ENCODE measurements at places on chromosomes 4 and X.

GRCh38 chrX:104315555-104315954 is 60.8 kb upstream of the ESX1 start:
- DNase-seq = no peak

- no peak for DNase-seq
Observed at GRCh38 chr4:187893418-187893817, 102.2 kb upstream of the ZFP42 start.

DNA sequence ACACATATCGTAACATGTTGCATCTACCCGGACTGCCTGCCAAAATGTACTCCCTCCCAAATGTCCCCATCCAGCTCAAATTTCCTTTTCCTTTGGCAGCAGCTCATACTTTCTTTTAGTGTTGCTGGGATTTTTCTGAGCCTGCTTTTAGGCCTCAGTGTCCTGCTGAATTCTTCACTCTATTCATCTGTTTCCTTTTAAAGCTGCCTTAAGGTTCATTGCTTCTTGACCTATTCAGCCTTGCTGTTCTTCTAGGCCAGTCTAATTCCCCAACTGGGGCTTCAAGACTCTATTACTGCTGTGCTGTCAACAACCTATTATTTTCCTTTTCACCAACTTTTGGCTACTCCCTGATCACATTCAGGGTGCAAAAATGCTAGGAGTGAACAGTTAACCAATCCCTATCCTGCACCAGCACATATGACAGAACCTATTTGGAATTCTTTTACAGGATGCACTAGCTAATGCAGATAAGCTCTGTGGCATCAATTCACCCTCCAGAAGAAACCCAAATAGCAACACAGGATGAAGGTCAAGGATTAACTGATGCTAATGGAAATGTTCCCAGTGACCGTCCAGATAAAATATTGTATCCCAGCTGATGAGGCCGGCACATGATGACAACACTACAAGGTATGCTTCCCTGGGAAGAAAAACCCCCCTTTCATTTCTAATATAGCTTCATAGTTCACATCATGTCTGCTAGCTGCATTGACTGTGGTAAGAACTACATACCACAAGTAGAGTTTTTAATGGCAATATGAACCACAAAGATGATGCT is 114.7 kb upstream of the TTC29 start:
- DNase-seq = peak; percentile 21

DNA sequence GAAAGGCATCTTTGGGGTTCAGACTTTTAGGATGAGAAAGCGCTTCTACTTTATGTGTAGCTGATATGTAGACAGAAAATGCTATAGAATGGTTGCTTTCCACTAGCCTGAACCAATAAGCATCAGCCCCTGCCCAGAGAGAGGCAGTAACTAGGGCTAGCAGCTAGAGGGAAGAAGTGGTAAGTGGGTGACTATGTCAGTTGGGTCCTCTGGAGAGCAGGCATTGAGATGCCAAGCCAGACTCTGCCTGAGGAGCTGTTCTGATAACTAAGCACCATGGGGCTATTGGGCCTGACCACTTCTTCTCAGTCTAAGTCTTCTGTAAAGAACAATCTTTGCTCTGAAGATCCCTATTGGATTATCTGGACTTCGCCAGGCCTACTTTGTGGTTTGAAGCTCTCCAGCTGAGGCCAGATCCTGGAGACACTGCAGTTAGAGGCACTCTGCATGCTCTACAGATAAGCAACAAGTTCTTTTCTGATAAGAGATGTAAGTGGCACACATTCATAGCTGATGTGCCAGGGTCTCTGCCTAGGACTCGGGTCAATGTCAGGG is 146.1 kb downstream of the RBM46 start:
- no peak for DNase-seq

GRCh38 chr4:70640192-70640591 is 11.6 kb downstream of the ENAM start:
- no peak for DNase-seq

- no peak for DNase-seq
Observed at GRCh38 chr4:110164856-110165255, 33.6 kb downstream of the ELOVL6 start.

- no peak for DNase-seq
Observed at GRCh38 chr4:155604718-155605626, 61.7 kb upstream of the GUCY1A1 start.

DNA sequence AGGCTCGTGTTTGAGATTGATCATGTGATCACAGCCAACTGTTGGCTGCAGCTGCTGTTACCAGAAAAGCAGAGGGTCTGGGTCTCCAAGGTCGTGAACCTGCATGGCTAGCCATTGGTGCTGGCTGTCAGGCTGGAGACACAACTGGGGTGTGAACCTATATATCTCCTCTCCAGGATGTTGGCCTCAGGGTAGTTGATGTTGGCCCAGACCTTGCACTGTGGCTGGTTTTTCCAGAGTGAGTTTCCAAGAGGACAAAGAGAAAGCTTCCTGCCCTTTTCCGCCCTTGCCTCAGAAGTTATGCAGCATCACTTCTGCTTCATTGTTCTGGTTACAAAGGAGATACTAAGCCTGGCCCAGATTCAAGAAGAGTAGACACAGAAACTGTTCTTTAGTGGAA is 607.8 kb upstream of the HS3ST1 start:
- DNase-seq = no peak

DNA sequence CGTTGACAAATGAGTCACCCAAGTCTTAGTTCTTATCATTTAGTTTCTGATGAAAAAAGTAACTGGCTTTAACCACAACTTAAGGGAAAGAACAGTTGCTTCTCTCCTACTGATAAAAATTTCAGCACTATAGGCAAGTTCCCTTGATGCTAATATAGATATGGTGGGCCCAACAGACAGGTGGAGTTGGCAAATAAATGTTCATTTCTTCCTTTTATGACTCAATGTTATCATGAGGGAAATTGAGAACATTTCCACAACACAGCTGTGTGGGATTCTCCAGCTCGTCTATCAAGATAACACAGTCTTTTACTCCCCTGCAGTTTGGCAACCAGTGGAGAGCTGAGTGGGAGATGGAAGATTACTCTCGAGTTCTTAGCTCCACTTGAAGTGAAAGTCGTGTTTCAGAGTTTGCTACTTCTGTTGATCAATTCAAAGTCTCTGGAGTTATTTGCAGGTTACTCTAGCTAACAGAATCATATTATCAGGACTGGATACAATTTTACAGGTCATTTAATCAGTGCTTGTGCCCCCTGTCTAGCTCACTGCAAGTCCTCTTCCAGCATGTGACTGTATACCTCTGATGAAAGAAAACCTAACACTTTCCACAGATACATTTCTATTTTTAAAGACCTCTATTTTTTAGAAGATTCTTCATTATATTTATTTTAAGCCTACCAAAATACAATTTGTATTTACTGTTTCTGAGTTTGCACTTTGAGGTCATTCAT is 270.6 kb upstream of the GK2 start:
- no peak for DNase-seq

DNA sequence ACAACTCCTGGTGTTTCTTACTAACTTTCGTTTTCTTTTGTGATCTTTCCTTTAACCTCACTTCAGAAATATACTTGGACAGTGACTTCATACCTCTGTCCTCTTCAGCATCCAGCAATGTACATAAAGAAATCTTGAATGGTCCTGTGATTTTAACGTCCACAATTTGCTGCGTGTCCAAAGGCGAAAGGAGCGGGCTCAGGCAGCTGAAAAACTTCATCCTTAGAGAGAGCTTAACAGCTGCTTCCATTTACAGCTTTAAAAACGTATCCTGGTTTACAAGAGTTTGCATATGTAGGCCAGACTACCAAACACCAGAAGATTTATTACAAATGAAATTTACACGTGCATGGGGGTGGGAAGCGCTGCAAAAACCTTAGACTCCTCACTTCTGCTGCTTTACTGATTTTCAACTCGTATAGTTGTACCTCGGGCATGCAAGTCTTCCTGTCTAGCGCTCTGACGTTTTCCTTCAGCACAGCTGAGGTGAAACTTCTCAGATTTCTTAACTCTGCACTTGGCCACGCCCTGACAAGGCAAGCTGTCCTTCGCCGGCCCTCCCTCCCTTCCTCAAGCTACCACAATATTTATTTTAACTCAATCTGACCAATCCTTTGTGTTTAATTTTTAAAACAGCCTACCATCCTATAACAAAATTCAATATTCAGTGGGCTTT is 406.4 kb downstream of the FAM47A start:
- no peak for DNase-seq

- DNase-seq = no peak
Observed at GRCh38 chr4:3290476-3290875, 2.3 kb upstream of the RGS12 start.

GRCh38 chr4:45636175-45636574 is 487.7 kb downstream of the GABRG1 start:
- no peak for DNase-seq

- DNase-seq = no peak
Observed at GRCh38 chr4:53595834-53596233, 4.5 kb upstream of the LNX1 start.

DNA sequence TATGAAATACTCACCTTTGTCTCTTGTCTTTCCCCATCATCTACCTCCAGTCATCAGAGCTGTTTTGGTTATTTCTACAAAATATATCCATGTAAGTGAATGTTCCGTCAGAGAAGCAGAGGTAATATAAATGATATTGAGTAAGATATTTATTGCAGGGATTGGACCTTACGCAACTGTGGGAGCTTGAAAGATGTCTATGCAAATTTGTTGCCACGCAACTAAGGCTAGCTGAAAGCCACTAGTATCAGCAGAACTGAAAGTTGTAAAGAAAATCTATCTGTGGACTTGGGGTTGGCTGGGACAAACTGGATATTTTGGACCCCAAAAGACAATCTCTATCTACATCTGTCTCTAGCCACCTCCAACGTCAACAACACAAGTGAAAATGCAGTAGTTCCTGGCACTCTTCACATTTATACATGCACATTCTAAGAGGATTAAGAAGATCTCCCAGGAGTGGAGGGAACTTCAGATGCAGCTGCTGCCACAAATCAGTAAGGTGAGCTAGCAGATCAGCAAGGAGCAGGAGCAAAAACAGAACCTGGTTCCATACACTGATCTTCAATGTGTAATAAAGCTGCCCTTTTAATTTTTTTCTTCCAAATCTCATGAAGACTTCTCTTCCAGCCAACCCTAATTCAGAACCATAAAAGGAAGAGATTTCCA is 8.5 kb upstream of the CCSER1 start:
- no peak for DNase-seq

DNA sequence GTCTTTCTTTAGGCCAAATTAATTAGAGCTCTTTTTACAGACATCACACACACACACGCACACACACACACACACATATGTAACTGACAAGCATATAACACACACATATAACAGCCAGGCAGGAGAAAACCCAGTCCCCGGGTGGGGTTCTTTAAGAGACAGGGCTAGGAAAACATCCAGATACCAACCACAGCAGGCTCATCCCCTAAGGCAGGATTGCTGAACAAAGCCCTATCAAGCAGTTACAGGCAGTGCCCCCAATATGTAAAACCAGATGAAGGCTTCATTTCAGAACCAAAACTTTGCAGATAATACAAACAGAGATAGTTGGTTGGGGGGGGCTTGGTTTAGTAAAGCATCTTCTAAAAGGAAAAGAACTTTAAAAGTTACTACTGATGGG is 18.0 kb upstream of the FAM47E start:
- DNase-seq = no peak

- no peak for DNase-seq
Observed at GRCh38 chr4:4284827-4285618, 4.9 kb downstream of the LYAR start.

DNA sequence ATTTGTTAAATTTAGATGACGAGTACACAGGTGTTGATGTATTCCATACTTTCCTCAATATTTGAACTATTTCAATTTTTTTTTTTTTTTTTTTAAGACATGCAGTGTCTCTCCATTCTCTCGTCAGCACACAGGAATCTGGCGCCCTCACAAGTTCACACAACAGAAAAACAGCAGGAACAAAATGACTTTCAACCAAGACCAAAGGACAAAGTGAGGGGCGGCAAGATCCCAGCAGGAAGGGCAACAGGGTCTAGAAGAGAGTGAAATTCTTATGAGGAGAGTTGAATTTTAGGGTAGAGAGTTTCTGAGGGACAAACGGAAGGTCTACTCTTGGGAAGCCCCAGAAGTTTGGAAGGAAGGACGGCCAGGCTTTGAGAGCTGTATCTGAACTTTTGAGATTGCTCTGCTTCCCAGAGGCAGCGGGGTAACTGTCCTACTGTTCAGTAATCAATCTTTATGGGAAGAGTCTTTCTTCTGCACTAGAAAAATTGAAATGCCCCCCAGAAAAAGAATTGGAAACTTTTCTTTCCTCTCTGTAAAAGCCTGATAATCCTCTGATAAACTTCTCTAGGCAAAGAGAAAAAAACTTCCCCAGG is 760.2 kb downstream of the RAB28 start:
- no peak for DNase-seq

DNA sequence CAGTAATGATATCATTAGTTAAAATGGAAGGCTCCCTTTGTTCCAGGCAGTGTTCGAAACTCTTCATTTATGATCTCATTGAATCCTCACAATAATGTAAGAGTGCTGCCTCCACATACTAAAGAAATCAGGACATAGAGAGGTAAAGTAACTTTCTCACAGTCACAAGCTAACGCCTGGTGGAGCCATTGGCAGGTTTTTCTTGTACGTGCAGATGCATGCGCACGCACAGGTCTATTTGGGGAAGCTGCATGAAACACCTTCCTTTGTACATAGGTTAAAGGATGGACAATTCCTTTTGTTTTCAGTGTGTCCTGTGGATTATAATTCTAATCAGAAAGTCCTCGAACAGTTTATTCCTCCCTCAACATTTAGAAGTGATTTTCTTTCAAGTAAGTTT is 176.2 kb downstream of the RAPGEF2 start:
- DNase-seq = no peak

DNA sequence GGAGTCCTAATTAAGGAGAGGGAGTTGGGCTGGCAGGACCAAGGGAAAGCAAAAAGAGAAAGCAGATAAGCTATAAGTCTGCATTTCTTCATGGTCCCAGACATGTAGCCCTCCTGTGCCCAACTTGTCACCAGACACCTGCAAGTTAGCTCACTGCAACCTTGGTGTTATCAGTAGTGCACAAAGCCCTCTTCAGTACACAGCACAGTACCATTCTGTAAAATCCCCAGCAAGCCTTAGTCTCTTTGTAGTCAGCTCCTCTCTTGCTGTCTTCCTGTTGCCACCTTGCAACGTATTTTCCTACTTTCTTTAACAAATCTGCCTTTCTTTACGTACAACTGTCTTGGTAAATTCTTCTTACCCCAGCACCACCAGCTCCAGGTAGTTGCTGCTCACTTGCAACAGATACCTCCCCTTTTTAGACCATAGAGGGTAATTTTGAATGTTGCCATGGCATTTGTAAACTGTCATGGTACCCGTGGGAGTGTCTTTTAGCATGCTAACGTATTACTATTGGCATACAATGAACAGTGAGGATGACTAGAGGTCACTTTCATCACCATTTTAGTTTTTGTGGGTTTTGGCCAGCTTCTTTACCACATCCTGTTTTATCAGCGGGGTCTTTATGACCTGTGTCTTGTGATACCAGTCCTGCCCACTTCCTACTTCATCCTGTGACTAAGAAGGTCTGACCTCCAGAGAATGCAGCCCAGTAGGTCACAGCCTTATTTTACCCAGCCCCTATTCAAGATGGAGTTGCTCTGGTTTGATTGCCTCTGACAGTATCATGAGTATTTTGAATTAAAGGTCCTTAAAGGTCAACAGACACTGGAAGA is 28.3 kb upstream of the AP1S2 start:
- DNase-seq = no peak

Measured in midbrain (tissue), 1 donor.